H54 (cell line): ENCODE measurements at places on chromosomes 13 and 19.
A peak's percentile ranks its signal among the peaks of the same experiment; 100 is the strongest.

DNA sequence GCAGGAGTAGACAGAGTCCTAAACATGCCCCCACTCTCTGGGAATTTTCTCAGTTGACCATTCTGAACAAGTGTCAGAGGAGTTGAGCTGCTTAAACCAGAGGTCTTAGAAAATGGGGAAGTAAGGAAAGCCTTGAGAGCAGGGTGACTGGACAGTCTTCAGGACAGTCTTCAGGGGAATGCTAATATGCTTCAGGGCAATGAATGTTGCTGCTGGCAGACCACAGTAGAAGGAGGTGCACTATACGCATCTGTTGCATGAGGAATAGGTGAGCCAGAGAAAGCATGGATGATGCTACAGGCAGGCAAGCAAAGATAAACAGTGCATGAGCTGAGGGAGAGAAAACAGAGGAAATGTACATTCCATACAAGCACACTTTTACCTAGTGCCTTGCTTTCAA, 196.6 kb upstream of the GPR12 start:
- DNase-seq: no peak

GRCh38 chr13:26262156-26262555, 8.2 kb downstream of the CDK8 start:
- no peak for DNase-seq

- no peak for DNase-seq
Measured at GRCh38 chr13:26133286-26133685, 81.5 kb upstream of the SHISA2 start.

- no peak for DNase-seq
Measured at GRCh38 chr13:48006396-48006795, 5.3 kb upstream of the SUCLA2 start.

DNA sequence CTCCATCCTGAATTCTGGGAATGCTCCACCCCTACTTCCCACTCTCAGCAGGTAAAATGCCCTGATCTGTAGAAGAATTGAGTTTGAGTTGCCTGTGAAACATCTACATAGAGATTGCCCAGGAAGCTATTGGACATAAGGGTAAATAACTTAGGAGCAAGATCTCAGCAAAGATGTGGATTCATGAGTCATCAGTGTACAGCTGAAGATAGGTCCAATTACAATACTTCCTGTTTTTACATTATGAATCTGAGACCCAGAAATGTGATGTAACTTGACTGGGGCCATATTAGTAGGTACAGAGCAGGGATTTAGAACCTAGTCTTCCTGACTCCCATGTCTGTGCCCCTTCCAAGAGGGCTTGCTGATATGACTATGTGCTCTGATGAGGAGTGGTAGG, 79.4 kb upstream of the FNDC3A start:
- DNase-seq: peak; percentile 6

DNA sequence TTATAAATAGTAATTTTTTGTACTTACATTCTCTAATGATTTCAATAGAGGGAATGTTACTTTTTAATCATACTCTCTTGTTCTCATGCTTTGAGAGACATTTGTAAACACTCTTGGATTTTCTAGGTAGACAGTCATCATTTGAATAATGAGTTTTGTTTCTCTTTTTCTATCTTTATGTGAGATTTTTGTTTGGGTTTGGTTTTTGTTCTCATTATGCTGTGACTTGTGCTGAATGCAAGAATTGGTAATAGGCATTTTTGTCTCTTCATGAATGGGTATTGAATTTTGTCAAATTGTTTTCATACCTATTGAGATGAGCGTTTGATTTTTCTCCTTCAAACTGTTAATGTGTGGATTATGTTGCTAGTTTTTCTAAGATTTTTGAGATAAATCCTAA, 56.8 kb upstream of the GPR183 start:
- no peak for DNase-seq

- peak; percentile 97 for DNase-seq
Measured at GRCh38 chr19:50460161-50460765, 16.0 kb upstream of the EMC10 start.

GRCh38 chr19:29741776-29742175, 26.7 kb upstream of the C19orf12 start:
- no peak for DNase-seq

DNA sequence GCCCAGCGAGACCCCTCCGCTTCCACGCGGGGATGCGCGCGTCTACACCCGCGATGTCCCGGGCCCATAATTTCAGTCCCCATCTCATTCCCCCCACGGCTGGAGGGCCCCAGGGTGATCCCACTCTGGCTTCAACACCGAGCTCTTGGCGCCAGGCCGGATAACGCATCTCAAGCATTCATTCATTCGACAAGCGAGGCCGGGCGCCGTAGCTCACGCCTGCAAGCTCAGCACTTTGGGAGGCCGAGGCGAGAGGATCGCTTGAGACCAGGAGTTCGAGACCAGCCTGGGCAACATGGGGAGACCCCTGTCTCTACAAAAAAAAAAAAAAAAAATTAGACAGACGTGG, 5.9 kb downstream of the ANGPTL6 start:
- no peak for DNase-seq

GRCh38 chr19:49301165-49301865, 23.7 kb downstream of the SLC6A16 start:
- peak; percentile 70 for DNase-seq

GRCh38 chr13:25192936-25193335, 20.8 kb upstream of the AMER2 start:
- DNase-seq: no peak
